Activated CD8-positive, alpha-beta memory T cell treated with anti-CD3 and anti-CD28 coated beads for 4 hours (primary cell): ENCODE measurements at places on chromosomes 2 and 18.

- no peak for DNase-seq
Measured at GRCh38 chr2:9380702-9381628, 42.4 kb downstream of the ITGB1BP1 start.

GRCh38 chr2:1262609-1263008 lies 150.7 kb upstream of the TPO start:
- no peak for DNase-seq

DNA sequence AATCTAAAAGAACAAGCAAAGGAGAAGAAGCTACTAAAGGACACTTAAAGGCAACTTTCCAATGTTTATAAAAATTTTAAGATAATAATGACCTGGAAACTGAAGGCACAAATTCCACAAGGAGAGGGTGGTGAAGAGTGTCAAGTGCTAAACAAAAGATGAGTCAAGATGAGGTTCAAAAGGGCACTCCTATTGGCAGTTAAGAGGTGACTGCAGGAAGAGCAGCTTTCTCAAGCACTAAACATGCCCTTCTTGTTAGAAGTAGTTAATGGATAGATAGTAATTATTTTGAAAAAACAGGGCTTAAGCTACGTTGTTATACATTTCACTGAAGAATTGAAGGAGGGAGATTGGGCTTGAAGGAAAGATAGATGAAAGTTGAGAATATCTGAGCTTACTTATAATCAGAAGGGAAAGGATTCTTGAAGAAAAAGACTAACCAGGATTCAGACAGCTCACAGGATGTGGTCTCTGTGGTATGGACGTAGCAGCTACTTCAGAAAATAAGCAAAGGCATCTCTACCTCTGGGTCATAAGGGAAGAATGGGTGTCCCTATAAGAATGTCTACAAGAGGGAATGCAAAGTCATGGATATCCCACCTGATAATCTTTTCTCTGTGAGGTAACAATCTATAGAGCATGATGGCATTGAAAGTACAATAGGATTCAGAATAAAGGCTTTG lies 454.7 kb upstream of the SLC39A10 start:
- no peak for DNase-seq

GRCh38 chr2:31237348-31238017 lies 3.5 kb downstream of the EHD3 start:
- no peak for DNase-seq

- DNase-seq = no peak
Measured at GRCh38 chr18:3164381-3164780, 55.4 kb downstream of the MYOM1 start.
